ENCODE measurements at places on chromosomes 13 and 19. TPM values are rescaled to one million over a fixed set of nuclear protein-coding genes. Genes with fewer than 3 reads are reported as not detected.

Gene SLC1A5
- polyA plus RNA-seq, result 200 TPM

GRCh38 chr19:49160450-49161189 lies 3.0 kb downstream of the TRPM4 start:
- no peak for DNase-seq

Gene ICAM1
- 1.5 TPM for polyA plus RNA-seq

Gene LYPD3
- 0.33 TPM for polyA plus RNA-seq

Gene ZNF492
- polyA plus RNA-seq, result not detected

DNA sequence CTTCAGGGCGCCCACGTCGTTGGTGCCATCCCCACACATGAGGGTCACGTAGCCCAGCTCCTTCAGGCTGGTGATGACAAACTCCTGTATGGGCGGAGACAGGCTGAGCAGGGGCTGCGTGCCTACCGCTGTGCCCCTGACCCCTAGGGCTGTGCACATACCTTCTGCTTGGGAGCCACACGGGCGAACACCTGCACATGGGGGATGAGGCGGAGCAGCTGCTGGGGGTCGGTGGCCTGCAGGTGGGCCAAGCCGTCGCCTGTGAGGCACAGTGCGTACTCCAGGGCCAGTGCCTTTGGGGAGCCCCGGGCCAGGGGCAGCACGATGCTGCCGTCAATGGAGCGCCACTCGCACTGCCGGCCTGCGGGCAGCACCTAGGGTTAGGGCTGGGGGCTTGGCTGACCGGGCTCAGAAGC lies 6.1 kb upstream of the GMIP start:
- no peak for DNase-seq
